ENCODE measurements at places on chromosomes 13 and 19.

- DNase-seq: peak; percentile 21
Measured at GRCh38 chr19:958967-959855, 24.9 kb upstream of the WDR18 start.

DNA sequence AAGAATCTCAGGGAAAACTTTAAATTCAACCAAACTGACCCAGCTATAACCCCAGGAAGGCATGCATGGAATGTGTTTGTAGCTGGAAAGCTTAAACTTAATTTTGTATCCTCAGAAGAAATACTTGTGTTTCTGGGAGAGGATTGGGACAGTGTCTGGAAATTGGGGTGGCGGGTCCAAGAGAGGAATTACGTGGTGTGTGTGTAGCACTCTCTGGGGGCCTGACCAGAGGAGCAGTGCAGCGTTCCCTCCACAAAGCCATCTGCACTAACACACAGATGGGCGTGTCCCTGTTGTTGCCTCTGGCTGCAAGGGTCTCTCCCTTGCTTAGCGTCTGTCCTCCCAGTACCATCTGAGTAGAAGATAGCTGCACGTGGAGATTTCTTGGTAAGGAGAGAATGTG is 6.4 kb downstream of the GARRE1 start:
- no peak for DNase-seq

- DNase-seq: no peak
Measured at GRCh38 chr19:49210108-49210900, 52.7 kb downstream of the TRPM4 start.

DNA sequence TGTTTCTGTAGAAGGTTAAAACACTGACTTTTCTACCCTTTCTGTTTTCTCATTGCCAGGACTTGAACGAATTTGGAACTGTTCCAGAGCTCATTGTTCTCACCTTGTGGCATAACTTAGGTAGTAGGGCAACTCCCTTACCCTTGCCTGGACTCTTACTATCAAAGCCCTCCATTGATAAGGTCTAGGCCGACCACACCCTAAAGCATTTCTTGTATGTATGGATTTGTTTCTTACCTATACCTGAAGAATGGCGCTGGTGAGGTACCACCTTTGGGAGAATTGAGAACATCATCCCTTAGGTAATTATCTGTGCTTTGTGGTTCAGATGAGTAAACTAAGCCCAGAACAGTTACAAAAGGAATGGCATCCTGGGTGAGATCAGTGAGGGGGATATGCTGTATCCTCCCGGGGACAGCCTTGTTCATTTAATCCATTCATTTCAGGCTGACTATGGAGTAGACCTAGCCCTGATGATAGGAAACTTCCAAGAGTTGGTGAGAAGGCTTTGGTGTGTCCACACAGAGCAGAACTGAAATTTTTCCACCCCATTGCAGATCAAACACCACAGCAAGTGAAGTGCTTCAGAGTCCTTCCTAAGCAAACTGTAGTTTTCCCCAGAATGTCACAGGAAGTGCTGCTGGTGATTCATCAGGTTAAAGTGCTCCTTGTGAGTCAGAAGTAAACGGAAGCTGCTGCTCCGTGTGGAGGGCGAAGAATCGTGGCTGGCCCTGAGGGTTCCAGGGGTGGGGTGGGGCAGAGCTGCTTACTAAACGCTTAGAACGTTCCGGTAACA is 113.0 kb downstream of the TEX26 start:
- DNase-seq: peak; percentile 96

DNA sequence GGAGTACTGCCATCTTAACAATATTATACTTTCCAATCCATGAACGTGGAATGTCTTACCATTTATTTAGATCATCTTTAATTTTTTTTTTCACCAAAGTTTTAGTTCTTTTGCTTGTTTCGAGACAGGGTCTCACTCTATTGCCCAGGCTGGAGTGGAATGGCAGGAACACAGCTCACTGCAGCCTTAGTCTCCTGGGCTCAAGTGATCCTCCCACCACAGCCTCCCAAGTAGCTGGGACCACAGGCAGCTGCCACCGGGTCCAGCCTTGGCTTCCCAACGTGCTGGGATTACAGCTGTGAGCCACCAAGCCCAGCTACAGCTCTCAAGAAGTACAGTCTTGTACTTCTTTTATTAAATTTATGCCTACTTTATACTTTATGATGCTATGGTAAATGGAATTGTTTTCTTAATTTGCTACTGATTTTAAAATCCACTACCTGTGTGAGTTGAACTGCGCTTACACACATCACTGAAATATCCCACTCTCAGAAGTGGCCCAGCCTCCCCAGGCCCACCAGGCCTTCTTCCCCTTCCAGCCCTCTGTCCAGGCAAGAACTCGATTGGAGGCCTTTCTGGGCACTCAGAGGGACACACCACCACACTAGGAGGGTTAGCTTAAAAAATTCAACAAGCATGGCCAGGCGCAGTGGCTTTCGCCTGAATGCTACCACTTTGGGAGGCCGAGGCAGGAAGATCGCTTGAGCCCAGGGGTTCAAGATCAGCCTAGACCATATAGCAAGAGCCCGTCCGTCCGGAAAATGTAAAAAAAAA is 1.0 kb upstream of the PGLS start:
- no peak for DNase-seq

GRCh38 chr13:77480066-77480465 is 55.4 kb upstream of the SCEL start:
- DNase-seq: no peak
